ENCODE measurements at places on chromosomes 7 and 10.

- DNase-seq, result no peak
Measured at GRCh38 chr10:32180390-32181280, 124.4 kb upstream of the KIF5B start.

GRCh38 chr10:59346321-59346720 lies 16.0 kb downstream of the FAM13C start:
- DNase-seq, result peak; percentile 15

DNA sequence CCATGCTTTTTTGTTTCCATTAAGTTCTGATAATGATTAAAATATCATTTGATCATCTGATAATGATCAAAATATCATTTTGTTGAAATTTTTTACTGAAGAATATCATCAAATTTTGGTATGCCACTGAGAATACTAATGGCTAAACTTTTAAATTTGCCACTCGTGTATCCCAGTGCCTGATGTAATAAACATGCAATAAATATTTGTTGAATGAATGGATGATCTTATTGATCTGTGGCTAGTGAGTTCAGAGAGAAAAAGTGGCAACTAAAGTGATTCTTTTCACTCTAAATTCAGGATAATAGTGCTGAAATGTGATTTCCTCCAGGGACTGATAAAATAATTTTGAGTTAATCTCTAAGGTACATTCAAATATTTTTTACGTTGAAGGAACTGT lies 159.3 kb upstream of the WNT16 start:
- no peak for DNase-seq

- no peak for DNase-seq
Measured at GRCh38 chr7:50363327-50364060, 59.0 kb downstream of the IKZF1 start.

- no peak for DNase-seq
Measured at GRCh38 chr7:157219154-157219553, 80.4 kb downstream of the UBE3C start.

- no peak for DNase-seq
Measured at GRCh38 chr10:59536167-59537014, 173.3 kb downstream of the SLC16A9 start.

DNA sequence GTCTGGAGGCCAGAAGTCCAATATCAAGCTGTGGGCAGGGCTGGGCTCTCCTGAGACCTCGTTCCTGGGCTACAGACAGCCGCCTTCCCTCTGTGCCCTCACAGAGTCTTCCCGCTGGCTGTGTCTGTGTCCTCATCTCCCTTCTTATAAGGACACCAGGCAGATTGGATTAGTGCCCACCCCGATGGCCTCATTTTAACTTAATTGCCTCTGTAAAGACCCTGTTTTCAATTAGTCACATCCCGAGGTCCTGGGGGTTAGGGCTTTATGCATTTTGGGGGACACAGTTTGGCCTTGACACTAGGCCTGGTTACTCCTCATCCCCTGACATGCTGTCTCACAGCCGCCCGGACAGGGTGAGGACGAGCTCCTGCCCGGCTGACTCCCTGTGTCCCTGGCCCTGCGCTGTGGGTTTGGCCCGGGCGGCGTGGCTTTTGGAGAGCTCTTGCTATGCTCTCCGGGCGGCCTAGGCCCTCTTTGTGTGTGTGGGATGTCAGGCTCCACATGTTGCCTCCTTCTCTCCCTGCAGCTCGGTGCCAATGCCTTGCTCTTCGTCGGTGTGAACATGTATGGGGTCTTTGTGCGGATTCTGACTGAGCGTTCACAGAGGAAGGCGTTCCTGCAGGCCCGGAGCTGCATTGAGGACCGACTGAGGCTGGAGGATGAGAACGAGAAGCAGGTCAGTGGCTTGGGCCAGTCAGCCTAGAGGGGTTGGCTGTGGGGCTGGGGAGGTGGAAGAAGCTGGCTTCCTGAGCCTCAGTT lies 18.2 kb downstream of the ADCY1 start:
- no peak for DNase-seq

DNA sequence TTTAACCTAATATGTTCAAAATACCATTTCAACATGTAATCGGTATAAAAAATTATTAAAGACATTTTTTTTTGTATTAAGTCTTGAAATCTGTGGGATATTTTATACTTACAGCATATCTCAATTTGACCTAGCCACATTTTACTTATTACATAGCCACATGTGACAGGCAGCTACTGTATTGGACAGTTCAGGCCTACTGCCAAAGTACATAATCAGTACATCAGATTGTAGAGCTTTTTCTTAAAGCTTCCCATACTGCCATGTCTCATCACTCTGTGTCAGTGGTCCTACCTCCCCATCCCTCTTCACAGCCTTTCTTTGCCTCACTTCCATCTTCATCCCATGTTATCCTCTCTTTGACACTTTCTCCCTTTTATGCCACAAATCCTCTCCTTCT lies 43.0 kb downstream of the LOXL4 start:
- no peak for DNase-seq

- DNase-seq, result no peak
Measured at GRCh38 chr7:54397836-54398612, 144.2 kb upstream of the VSTM2A start.

GRCh38 chr10:101224060-101224909 lies 5.0 kb downstream of the LBX1 start:
- DNase-seq, result no peak

DNA sequence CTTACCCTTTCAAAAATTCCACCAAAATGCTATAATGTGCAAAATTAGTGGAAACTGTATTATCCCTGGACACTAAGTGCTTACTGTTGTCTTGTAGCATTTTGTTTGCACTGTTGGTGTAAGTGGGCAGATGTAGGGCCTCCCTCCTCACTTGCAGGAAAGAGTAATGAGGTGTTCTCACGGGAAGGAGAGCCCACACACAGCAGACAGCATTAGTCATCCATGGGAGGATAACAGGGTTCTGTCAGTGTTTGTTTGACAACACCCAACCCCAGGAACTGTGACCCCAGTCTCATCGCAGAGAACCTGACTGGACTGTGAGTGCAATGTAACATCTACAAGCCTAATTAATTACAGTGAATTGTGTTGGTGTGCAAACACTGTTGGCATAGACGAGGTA lies 58.7 kb upstream of the VSTM2A start:
- DNase-seq, result no peak

DNA sequence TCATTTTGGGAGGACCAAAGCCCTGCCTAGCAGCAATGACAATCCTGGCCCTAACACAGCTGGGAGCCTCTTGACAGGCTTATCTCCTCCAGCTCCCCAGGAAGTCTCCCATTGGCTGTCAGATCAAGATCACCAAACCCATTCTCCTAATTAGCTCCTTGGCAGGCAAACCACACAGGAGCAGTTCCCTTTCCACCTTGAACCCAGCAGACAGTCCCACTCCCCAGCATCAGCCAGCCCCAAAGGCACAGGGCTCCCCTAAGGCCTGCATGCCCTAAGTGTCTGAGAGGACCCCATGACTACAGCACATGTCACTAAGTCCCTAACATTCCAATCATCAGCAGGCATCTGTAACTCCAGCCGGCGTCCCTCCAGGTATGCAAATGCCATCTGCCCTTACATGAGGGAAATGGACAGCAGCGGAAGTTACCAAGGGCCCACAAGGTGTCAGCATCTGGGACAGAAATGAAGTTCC lies 348.5 kb downstream of the KCNMA1 start:
- no peak for DNase-seq

DNA sequence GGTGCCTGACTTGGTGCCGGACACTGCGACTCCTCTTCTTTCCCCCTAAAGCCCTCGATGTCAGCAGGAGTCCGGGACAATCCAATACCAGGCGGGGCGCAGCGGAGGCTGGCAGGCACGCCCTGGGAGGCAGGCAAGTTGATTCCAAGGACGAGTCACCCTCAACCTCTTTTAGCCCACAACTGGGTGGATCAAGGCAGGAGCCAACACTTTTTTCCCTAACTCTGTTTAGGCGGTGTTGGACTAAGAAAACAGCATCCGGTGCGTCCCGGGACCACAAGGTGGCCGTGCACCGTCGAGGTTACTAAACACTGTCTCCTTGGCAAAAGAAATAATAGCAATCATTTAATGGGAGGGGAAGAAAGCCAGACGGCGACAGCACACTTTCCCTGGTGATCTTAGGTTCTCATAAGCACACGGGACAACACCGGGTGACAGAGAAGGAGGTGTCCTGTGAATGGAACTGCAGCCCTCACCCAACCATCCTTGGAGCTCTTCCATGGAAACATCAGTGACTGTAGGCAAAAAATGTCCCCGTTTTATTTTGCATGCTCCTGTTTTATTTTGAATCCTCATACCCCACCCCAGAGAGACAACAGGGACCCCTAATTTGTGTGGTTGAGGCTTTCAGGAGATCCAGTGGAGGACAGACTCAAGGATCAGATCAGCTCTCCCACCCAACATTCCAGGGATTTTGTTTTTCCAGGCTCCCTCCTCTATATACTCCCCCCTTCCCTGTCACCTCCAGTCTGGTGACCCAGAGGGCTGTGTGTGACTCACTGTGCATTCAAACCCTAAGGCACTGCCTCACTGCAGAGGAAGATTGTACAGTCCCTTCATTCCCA lies 1.3 kb upstream of the CALCR start:
- DNase-seq, result no peak

GRCh38 chr7:2313450-2314208 lies 612 bp downstream of the SNX8 start:
- no peak for DNase-seq

DNA sequence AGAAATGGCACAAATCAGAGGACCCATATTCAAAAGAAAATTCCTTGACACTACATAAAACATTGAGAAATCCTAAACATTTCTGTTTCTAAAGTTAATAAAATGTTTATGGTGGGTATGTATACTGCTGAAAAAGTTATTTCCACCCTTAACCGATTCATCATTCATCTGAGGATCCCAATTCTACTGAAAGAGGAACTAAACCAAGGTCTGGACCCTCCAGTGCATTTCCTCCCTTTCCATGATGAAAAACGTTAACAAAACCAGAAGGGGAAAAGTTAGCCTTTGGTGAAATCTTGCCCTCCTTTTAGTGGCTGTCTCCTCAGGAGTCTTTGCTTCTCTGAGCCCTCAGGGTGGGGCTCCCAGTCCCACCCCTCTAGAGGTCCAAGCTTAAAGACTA lies 144.5 kb upstream of the ASAH2 start:
- DNase-seq, result no peak

DNA sequence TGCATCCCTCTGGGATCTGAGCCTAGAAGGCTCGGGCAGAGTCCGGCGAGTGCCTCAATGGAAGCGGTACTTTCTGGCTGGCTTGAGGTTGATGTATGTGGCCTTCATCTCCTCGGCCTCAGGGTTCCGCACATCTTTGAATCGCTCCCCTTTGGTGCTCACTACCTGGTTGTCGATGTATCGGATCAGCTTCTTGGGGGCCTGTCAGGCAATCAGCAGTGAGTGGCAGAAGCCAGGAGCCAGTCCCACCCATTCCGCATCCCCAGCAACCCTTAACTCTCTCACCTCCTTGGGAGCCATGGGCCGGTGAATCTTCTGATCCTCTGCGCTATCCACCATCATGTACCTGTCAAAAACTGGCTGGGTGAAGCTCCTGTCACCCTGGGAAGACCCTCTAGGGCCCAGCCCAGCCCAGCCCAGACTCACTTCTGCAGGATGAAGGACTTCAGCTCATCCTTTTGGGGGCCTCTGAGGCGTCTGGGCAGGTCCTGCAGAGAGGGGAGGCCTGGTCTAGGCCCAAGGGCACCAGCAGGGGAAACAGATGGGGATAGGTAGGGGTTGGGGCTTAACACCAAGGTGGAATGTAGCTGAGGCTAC lies 2.8 kb downstream of the FBXL15 start:
- no peak for DNase-seq

GRCh38 chr7:150829426-150829825 lies 22.9 kb upstream of the AOC1 start:
- DNase-seq, result no peak

DNA sequence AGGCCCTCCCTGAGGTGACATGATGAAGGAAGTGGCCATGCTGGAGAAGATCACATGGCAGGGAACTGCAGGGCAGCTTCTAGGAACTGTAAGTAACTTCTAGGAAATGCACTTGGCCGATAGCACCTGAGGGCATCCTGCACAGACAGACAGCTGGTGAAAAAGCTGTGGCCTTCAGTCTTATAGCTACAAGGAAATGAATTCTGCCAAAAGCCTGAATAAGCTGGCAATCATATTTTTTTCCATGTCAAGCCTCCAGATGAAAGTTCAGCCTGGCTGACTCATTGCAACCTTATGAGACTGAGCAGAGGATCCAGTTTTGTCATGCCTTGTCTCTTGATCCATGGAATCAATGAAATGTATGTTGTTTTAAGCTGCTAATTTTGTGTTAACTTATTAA lies 91.1 kb upstream of the CACNA2D1 start:
- peak; percentile 59 for DNase-seq

GRCh38 chr10:107542016-107542415 lies 377.5 kb upstream of the SORCS1 start:
- DNase-seq, result no peak

DNA sequence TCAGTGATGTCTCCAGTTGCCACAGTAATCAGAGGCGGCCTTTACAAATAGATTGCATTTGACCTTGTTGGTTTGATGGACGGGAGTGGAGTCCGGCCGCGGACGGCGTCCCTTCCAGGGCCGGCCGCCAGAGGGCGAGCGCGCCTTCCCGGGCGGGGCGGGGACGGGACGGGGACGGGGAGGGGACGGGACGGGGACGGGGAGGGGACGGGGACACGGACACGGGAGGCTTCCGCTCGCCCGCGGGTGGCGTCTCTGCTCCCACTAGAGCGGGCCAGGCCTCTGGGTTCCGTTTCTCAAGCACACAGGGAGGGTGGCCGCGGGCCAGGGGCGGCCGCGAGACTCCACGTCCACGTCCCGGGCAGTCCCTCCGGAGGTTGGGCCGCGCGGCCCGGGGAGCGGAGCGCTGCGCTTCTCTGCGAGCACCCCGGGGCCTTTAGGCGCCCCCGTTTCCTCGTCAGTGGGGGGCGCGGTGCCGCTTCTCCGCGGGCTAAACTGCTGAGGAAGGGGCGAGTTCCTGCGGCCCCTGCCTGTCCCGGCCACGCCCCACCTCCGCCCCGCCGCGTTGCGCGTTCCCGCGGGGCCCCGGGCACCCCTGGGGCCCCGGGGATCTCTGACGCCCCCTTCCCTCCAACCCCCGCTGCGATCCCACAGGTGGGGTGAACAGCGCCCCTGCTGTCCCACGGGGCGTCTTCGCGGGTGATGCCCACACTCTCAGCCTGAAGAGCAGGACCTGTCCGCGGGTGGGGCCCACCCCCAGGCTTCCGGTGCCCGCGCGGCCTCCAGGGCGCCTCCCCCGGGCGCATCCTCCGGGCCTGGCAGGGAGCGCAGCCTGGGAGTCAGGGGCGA lies 84.2 kb upstream of the MKI67 start:
- DNase-seq, result no peak

GRCh38 chr10:16686054-16686902 lies 130.9 kb downstream of the RSU1 start:
- DNase-seq, result no peak

All from NCI-H446 (cell line).